Gastrocnemius medialis (tissue), 4 donors: ENCODE measurements at places on chromosomes 5 and 9. TPM values are rescaled to one million over a fixed set of nuclear protein-coding genes. Genes with fewer than 3 reads are reported as not detected.
A peak's percentile ranks its signal among the peaks of the same experiment; 100 is the strongest.

GRCh38 chr9:117958726-117959125, 254.5 kb downstream of the TLR4 start:
- no peak for DNase-seq

DNA sequence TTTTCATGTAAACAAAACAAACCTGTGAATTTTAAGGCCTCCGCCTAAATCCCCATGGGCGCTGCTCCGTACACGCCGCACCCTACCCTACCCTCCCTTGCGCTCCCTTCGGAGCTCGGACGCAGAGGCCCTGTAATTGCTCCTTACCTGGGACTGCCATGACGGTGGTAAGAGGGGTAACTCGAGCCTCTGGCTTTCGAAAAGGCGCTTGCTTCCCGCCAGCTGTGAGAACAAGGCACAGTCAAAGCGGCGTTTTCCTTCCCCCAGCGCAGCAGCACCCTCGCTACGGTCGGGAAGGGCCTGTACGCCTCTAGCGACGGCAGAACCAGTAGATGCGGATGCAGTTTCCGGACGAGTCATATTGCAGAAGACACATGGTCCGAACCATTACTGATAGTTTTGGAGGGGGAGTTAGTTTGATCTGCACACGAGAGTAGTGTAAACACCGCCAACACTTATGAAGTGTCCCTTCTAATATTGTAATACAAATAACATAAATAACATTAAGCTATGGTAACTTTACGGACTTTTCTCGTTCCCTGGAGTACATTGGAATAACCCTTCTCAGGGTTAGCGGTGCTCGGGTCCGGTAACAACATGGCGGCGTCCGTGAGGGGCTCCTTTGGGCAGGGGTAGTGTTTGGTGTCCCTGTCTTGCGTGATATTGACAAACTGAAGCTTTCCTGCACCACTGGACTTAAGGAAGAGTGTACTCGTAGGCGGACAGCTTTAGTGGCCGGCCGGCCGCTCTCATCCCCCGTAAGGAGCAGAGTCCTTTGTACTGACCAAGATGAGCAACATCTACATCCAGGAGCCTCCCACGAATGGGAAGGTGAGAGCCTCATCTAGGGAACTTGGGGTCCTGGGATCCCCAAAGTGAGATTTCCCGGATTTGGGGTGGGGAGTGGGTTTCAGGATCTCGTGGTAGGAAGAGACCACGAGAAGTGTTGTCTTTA, at the start of the genes CWC27 and SREK1IP1:
Gene CWC27 (plus strand): TSS at position 573 of the 955 bp plus-strand sequence. CDS start 217 bp downstream, at position 790.
Gene SREK1IP1 (minus strand): TSS at position 334 of the 955 bp plus-strand sequence. CDS start 174 bp downstream, at position 160.
- DNase-seq, result peak; percentile 84

GRCh38 chr5:44691802-44692201, 116.9 kb upstream of the MRPS30 start:
- no peak for DNase-seq

- no peak for DNase-seq
These were observed 183.8 kb upstream of the PDE4D start for GRCh38 chr5:60077292-60077691.

GRCh38 chr9:15157381-15157780, 149.6 kb downstream of the TTC39B start:
- no peak for DNase-seq

DNA sequence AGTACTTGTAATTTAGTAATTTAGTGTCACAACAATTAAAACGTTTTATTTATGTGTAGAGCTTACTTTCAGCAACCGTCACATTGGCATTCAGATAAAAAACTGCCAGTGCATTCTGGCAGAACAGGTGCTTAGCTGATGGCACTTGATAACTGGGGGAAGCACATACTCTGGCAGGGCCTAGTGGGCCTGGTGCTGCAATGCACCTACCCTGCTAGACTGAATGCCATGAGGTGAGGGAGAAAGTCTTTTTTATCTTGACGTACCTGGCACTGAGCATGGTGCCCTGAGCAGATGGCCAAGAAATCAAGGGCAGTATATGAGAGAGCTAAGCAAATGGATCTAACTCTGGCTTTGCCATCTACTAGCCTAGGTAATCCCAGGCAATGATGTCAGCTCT, 280.6 kb upstream of the EFNA5 start:
- DNase-seq, result no peak

Gene ZNG1F
- total RNA-seq, result 0.59 TPM

Gene LIFR
- total RNA-seq, result 80.0 TPM

GRCh38 chr9:115717298-115717697, 436.3 kb upstream of the PAPPA start:
- no peak for DNase-seq

GRCh38 chr5:121182788-121183490, 668.7 kb upstream of the FTMT start:
- DNase-seq, result no peak
